Umbilical cord (tissue), 2 donors: ENCODE measurements at places on chromosomes 16 and 17. TPM values are rescaled to one million over a fixed set of nuclear protein-coding genes. Genes with fewer than 3 reads are reported as not detected.
A peak's percentile ranks its signal among the peaks of the same experiment; 100 is the strongest.

DNA sequence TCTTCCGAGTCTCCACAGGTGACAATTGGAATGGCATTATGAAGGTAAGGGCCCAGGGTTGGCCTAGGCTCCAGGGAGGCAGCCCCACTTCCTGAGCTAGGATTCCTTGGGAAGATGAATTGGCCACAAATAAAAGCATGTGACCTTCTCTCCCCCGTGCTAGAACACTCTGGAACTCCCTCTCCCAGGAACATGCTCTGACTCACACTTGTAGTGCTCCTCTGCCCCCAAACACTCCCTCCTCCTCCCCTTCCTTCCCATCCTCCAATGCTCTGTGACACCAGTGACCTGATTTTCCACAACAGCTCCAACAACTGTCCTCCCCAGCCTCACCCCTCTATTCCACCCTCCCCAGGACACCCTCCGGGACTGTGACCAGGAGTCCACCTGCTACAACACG lies 16.4 kb upstream of the ABCC3 start:
- no peak for DNase-seq

- no peak for DNase-seq
Observed at GRCh38 chr16:12586701-12587100, 217.0 kb downstream of the CPPED1 start.

DNA sequence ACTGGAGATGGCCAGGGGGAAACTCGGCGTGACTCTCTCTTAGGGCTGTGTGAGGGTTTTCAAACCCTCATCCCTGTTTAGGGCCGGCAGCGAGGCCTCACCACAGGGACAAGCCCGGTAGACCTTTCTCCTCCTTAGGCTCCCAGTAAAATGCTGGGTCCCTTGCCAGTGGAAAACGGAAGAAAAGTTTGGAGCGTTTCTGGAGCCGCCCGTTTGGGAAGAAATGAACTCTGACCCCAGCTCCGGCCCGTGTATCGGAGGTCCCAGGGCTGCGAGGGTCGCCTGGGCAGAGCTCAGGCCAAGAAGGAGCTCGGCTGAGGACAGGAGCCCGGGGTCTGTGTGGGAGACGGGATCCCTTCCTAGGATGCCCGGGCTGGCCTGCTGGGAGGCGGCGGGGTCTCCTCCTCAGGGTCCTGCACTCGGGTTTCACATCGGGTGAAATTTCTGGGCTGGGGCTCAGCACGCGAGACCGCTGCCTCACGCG lies 23.2 kb downstream of the ZNF213 start:
- peak; percentile 27 for DNase-seq

CDC6 gene
- total RNA-seq, result 5.8 TPM

MAPT gene
- total RNA-seq, result 1.7 TPM

- no peak for DNase-seq
Observed at GRCh38 chr16:11367483-11367906, 22.2 kb downstream of the RMI2 start.

MILR1 gene
- 9.9 TPM for total RNA-seq

GRCh38 chr17:77143306-77143705 lies 2.5 kb downstream of the SEC14L1 start:
- no peak for DNase-seq
